ENCODE measurements at places on chromosomes 3 and 15. TPM values are rescaled to one million over a fixed set of nuclear protein-coding genes. Genes with fewer than 3 reads are reported as not detected.

LRRK1 gene
- total RNA-seq = 1.6 TPM

IDH3A gene
- total RNA-seq = 45.4 TPM

TUBGCP5 gene
- total RNA-seq = 38.5 TPM

OCA2 gene
- total RNA-seq = 12.2 TPM

ZKSCAN7 gene
- total RNA-seq = 47.3 TPM

ARRDC4 gene
- total RNA-seq = 43.8 TPM

IGDCC3 gene
- total RNA-seq = 23.2 TPM

MAP3K13 gene
- 49.1 TPM for total RNA-seq
